NCI-H1417 treated with DMSO at 0.1 percent for 48 hours (cell line): ENCODE measurements at places on chromosomes 13 and 19.

- no peak for DNase-seq
Measured at GRCh38 chr13:102002287-102002686, 399.6 kb downstream of the FGF14 start.

GRCh38 chr13:75647126-75647784 lies 11.1 kb downstream of the LMO7 start:
- no peak for DNase-seq

GRCh38 chr19:39816287-39817048 lies 17.5 kb downstream of the DYRK1B start:
- no peak for DNase-seq

DNA sequence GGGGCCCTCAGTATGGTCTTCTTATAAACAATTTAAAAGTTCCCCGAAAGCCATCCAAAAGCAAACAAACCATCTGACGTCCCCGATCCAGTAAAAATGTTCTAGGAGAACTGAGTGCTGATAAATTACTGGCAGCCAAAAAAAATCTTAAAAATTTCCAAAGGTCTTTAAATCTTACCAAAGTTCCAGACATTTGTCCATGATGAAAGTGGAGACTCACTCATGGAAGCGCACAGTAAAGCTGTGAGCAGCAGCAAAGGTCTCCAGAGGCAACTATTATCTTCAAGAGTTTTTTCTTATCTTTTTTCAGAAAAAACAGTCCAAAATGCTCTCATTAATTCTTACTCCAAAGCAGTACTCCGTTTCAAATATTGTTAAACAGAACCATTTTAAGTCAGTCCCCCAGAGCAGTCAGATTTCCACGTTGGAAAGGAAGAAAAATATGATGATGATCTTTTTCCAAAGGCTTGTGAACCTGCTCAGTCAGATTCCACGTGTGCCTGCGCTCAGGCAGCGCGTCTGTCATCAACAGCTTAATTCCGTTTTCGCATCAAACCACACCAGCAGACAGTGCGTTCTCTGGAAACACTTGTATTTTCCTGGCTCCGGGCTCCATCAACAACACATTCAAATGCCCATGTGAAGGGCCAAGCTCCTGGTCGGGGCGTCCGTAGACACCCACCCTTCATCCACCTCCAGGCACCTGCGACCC lies 85.4 kb downstream of the COL4A1 start:
- DNase-seq = no peak

- DNase-seq = no peak
Measured at GRCh38 chr19:20273951-20274570, 107.0 kb downstream of the ZNF486 start.

DNA sequence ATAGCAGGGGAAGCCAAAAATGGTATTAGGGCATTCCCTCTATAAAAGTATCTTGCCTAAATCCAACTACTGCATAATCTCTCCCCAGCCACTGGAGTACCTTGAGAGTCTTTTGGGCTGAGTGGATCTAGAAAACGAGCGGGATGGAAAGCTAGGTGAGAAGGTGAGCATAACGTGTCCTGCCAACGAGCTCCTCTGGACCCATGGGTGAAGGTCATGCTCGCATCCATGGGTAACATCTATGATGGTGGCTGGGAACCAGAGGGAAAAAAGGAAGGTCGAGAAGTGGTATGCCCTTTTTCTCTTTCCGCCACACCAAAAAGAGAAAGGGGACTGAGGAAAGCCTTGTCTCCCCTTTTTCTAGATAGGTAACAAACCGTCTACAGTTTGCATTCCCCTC lies 63.0 kb downstream of the ZNF208 start:
- no peak for DNase-seq

DNA sequence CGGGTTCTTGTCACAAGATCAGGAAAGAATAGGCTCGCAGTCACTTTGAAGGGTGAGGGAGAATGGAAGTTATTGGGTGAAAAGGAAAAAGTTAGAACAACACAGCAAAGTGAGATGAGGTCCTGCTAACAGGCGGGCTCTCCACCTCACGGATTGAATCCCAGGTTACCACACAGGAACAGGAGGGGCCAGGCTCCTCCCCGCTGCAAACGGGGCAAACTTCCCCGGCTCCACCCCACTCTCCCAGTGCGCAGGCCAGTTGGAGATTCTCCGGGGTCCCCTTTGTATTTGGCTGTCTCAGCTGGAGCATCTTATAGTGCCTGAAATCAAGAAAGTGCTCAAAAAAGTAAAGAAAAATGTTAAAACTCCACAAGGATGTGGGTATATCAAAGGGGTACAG lies 78.3 kb upstream of the IPO5 start:
- DNase-seq = no peak

- DNase-seq = no peak
Measured at GRCh38 chr13:112198396-112199010, 131.6 kb downstream of the SOX1 start.

DNA sequence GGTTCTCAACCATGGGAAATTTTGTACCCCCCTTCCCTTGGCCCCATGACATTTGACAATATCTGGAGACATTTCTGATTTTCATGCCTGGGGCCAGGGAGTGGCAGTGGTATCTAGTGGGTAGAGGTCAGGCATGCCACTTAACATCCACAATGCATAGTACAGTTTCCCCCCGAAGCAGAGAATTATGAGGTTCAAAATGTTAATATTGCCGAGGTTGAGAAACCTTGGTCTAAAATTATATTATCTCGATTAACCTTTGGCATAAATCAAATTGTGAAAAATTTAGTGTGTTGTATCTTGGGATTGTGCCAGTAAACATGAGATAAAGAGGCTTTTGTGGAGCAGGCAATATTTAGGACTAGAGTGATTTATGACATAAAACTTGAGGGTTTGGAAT lies 147.9 kb downstream of the LMO7 start:
- no peak for DNase-seq

- no peak for DNase-seq
Measured at GRCh38 chr13:113900646-113901045, 36.8 kb upstream of the GAS6 start.

- no peak for DNase-seq
Measured at GRCh38 chr19:37718304-37718703, 1.3 kb downstream of the ZNF607 start.

DNA sequence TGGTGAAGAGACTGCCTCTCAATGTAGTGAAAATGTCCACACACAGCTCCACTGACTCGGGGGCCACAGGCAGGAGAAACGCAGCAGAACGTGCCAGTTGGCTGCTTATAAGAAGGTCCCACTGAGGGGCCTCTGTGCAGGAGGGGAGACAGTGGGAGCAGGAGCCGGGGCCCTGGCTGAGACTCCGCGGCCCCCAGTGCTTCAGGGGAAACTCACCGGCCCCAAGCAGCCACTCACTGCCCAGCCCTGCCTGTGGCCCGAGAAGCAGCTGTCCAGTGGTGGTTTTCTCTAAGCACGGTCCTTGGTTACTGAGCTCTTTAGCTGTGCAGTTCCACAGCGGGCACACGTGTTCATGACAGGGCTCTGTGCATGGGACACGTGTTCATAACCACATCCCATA lies 91.9 kb upstream of the MCF2L start:
- no peak for DNase-seq

GRCh38 chr13:28655561-28655960 lies 3.4 kb upstream of the POMP start:
- no peak for DNase-seq

GRCh38 chr13:58004751-58005150 lies 373.2 kb downstream of the PCDH17 start:
- no peak for DNase-seq

DNA sequence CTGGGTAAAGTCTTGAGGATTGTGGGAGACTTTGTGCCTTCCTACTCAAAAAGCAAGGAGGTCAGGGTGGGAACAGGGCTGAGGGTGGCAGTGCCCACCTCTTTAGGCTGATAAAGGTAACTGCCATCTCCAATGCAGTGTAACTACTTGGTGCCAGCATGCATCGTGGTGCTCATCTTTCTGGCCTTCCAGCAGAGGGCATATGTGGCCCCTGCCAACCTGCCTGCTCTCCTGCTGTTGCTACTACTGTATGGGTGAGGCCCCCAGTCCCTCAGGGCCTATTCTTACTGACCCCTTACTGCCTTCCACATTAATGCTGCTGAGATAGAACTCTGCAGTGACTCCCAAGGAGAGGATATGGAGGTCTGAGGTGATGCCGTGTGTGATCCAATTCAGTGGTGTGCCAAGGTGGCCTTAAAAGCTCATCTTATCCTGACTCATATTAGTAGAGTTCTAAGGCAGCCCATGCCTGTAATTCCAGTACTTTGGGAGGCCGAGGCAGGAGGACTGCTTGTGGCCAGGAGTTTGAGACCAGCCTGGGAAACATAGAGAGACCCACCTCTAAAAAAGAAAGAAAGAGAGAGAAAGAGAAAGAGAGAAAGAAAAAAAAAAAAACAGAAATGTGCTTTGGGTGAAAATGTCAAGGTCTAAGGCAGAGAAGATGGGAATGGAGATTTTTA lies 9.7 kb upstream of the ARHGAP45 start:
- DNase-seq = peak; percentile 30

GRCh38 chr13:34167347-34167746 lies 349.4 kb downstream of the RFC3 start:
- no peak for DNase-seq

- DNase-seq = no peak
Measured at GRCh38 chr19:46791944-46792343, 3.5 kb upstream of the SLC1A5 start.

DNA sequence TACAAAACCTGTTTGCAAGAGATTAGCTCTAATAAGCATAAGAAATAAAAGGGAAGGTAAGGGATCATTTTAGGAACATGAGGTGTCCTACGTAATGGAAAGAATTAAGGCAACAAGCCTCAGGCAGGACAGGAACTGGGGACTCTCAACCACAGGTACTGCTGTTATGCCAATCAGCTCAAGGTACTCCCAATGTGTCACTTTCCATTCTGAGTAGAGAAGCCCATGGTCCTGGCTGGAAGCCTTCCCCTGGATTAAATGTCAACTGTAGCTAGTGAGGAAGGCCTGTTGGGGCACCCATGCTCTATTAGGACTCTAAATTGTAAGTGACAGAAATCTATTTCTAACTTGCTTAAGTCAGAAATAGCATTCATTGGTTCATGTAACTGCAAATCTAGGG lies 134.6 kb downstream of the DPF1 start:
- no peak for DNase-seq

GRCh38 chr13:25738342-25739196 lies 313.2 kb downstream of the SHISA2 start:
- DNase-seq = peak; percentile 34

GRCh38 chr13:50208826-50209335 lies 193.6 kb downstream of the KCNRG start:
- no peak for DNase-seq

DNA sequence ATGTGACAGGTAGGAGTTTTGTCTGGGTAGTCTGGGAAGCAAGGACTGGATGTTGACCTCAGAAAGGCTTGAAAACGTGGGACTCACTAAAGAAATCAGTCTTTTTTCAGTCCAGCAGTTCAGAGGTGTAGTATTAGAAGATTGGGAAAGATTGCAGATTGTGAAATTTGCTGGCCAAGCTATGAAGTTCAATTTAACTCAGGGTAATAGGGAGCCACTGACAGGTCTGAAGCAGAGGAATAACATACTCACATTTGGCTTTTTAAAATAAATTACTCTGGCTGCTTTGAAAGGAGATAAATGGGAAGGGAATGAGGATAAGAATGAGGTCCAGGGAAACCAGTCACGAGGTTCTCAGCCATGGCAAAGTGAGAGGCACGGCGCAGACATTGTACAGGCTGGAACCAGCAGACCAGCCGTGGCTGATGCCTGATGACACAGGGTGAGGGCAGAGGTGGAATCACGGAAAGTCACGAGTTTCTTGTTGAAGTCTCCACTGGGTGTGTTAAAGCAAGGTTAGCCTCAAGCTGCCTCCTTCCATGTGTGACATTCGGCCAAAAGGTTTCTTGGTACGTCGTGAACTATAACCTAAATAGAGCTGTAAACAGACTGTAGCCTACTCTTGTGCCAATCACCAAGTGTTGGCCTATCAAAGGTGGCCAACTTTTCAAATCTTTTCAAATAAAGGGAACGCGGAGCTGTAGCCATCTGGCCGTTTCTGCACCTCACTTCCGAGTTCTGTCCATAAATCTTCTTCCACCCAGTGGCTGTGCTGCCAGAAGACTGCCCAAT lies 377.6 kb downstream of the IRS2 start:
- DNase-seq = no peak

- no peak for DNase-seq
Measured at GRCh38 chr19:571566-571974, 826 bp upstream of the BSG start.

DNA sequence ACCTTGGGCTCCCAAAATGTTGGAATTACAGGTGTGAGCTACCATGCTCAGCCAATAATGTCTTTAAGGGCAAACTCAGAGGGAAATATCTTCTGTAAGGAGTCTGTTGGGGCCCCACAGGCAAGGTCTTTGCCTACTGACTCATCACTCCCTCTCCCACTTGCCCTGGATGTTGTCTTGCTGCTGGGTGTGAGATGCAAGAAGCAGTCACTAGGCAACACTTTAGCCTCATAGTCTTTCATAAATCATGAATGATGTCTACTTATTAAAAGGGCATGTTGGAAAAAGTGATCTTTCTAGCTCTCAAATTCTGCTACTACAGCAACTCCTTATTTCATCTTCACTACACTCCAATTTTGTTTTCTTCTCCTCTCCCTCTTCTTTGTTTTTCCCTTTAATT lies 34.6 kb upstream of the SLC10A2 start:
- no peak for DNase-seq

GRCh38 chr19:294946-295686 lies 3.9 kb upstream of the PLPP2 start:
- DNase-seq = no peak

GRCh38 chr19:12843999-12844732 lies 5.9 kb downstream of the MAST1 start:
- DNase-seq = no peak

- no peak for DNase-seq
Measured at GRCh38 chr13:93345770-93346169, 119.2 kb downstream of the GPC6 start.

- DNase-seq = no peak
Measured at GRCh38 chr19:31135841-31136240, 213.4 kb downstream of the TSHZ3 start.

DNA sequence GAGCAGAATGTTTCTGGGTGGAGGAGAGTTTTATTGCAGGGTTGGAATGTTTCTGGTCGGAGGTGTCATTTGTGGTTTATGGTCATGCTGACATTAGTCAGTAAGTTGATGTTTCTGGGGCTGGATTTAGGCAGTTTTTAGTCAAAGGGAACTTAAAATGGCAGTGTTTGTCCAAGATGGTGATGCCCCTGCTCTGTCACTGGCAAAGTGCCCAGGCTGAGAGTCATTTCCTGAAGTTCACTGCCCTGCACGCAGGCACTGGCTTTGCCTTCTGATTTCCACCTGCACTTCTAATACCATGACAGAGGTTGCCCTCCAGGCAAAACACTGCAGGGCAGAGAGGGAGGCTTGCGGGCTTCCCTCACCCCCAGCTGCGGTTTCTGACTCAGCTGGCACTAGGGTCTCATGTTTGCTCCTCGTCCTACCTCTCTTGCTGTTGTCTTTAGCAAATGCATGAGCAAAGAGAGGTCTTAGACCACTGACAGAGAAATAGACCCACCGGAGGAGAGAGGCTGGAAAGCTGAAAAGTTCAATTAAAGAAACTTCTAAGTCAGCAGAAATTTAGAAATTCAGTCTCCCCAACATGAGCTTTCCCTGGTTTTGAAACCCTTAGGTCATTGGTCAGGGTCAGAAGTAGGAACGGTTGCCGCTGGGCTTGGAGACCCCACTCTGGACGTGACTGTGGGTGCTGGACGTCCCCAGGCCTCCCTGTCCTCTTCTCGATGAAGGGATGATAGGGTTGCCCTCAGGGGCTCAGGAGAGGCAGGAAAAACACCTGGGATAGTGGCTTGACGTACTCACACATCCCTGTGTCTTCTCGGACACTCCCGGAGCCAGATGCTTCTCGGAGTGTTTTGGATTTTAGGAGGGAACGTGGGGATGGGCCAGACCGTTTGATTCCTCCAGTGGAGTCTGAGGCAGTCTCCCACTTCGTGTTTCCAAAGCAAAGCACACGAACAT lies 26.3 kb downstream of the TMEM255B start:
- DNase-seq = no peak

- no peak for DNase-seq
Measured at GRCh38 chr13:112113851-112114250, 46.9 kb downstream of the SOX1 start.
